ENCODE measurements at places on chromosomes 2 and 18.
A peak's percentile ranks its signal among the peaks of the same experiment; 100 is the strongest.

GRCh38 chr2:54995553-54995952 lies 54.7 kb downstream of the RTN4 start:
- no peak for DNase-seq

- DNase-seq = no peak
Observed at GRCh38 chr18:27954226-27954625, 222.7 kb downstream of the CDH2 start.

DNA sequence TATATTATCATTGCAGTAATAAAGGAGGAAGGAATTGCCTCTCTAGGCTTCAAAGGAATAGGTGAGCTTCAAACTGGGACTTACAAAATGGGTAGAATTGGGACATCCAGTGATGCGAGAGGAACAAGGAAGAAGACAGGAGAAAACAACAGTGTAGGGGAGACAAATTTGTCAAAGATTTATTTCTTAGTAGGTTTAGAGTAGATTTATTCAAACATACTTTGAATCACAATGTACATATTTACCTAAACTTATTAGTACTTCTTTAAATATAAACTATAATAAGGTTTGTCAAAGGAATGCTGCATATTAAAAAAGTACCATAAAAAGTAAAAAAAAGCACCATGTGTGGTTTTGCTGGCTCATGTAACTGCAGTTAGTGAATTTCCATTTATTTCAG lies 161.4 kb upstream of the CDH2 start:
- no peak for DNase-seq

- DNase-seq = no peak
Observed at GRCh38 chr2:206392118-206392517, 51.2 kb upstream of the ADAM23 start.

GRCh38 chr18:58988600-58988999 lies 123.9 kb downstream of the ZNF532 start:
- DNase-seq = no peak

DNA sequence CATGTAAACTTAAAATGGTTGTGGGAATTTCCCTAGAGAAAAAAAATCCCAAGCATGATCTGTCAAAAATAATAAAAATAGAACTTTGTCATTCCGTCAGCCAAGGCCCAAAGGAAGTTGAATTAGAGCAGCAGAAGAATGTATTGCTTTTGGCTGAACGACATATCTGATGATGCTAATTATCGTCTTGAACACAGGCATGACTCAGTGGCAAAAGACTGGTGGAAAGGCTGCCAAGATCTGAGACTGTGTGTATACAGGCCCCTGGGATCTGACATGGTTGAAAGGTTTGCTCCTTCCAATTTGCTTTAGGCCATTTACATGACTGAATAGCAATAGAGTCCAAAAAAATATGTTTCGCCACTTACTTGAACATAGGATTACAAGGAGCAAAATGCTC lies 1057.1 kb upstream of the CRIM1 start:
- DNase-seq = no peak

DNA sequence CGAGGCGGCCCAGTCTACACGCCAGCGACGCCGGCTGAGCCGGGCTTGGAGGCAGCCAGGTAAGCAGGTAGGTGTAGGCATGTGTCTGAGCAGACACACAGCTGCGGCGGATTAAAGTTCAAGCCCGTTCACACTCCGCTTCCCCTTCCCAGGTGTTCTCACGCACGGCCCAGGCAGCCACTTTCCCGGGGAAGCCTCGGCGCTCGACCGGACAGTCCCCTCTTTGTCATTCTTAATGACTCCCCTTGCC lies 367 bp downstream of the TGFA start:
- peak; percentile 36 for DNase-seq

DNA sequence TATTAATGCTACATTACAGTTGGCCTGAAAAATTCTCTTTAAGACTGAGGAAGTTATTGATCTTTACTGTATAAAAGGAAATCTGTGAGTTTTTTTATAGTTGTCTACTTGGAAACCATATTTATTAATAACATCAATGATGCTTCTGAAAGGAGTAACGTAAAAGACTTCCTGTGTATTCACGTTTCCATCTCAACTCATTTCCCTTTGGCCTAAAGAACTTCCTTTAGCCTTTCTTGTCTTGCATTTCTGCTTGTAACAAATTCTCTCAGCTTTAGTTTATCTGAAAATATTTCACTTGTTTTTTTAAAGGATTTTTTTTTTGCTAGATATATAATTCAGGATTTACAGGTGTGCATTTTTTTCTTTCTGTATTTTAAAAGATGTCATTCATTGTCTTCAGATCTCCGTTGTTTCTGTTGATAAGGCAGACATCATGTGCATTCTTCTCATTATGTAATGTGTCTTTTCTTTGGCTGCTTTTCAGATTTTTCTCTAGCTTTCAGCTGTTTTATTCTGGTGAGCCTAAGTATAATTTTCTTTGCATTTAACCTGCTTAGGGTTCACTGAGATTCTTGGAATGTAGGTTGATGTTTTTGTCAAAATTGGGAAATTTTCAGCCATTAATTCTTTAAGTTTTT lies 159.0 kb upstream of the DAPL1 start:
- DNase-seq = no peak

- no peak for DNase-seq
Observed at GRCh38 chr2:43391201-43391877, 164.9 kb upstream of the ZFP36L2 start.

GRCh38 chr2:55973673-55974072 lies 50.1 kb upstream of the EFEMP1 start:
- no peak for DNase-seq

DNA sequence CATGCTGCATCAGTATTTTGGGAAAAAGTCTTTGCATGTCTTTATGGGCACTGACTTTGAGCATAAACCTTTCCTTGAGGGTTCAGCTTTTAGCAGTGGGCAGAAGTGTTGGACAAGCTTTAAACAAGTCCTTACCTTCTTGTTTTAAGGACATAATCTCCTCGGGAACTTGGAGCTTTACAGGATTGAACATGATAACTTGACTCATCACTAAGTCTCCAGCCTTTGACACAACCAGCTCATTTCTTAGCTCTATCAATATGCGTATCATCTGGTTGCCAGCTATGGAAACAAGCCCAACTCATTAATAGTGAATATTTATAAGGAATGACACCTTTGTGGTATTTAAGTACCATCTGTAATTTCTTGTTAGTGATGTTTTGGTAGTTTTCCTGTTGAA lies 21.0 kb upstream of the RAB27B start:
- no peak for DNase-seq

GRCh38 chr2:192123847-192124246 lies 70.9 kb downstream of the TMEFF2 start:
- no peak for DNase-seq

GRCh38 chr2:112880091-112880531 lies 30.9 kb upstream of the IL37 start:
- DNase-seq = no peak

- DNase-seq = no peak
Observed at GRCh38 chr18:39806525-39806924, 2148.5 kb upstream of the PIK3C3 start.

DNA sequence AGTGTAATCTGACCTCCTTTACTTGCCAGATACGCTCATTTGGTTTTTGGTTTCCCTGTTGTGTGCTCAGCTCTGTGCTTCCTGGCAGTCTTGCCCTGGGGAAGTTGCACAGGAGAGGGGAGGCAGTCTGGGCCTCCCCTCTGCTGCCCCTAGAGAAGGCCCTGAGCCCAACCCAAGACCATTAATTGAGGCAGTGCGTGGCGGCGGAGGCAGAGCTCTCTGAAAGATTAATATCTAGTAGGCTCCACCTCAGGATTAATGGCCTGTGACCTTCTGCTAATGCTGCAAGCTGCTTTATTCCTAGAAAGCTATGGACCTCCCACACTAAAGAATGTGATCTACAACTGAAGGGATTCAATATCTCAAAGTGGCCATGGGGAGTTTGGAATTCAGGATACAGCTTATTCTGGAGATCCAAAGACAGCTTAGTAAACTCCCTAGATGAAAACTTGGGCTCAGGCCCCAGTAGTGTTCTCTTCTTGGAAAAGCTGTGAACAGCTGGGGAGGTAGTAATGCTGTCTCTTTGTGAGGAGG lies 41.4 kb upstream of the MAPRE2 start:
- DNase-seq = no peak

DNA sequence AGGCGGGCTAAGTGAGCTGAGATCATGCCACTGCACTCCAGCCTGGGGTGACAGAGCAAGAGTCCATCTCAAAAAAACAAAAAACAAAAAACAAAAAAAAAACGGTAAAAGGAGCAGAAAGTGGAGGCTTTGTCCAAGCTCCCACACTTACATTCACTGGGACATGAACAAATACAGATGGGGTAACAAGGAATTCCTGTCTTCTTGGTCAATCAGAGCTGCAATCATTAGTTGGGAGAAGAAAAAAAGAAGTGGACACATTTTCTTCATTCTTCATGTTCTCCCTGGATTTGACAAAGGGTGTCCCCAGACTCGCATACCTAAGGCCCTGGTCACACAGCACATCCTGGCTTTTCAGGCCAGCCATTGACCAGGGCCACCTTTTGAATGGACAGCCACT lies 124.6 kb downstream of the SOCS6 start:
- DNase-seq = no peak

DNA sequence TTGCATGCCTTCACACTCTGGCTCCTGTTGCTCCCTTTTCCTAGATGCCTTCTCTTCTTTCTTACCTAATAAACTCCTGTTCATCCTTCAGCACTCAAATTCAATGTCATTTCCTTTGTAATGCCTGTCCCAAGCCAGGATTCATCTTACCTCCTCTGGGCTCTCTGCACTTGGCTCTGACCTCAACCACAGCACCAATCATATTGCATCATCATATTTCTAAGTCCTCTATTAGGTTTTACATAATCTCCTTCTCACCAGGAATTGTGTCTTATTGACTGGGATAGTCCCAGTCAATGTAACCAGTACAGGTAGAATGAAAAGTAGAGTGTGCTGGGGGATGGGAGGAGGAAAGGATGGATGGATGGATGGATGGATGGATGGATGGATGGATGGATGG lies 187.1 kb downstream of the NRP2 start:
- DNase-seq = no peak

- DNase-seq = no peak
Observed at GRCh38 chr2:20702563-20702962, 35.6 kb downstream of the GDF7 start.

GRCh38 chr2:25372405-25373268 lies 30.9 kb upstream of the DNMT3A start:
- DNase-seq = no peak

GRCh38 chr18:60984510-60984909 lies 348.7 kb upstream of the CDH20 start:
- DNase-seq = no peak

- no peak for DNase-seq
Observed at GRCh38 chr2:74676331-74676730, 22.3 kb downstream of the SEMA4F start.

DNA sequence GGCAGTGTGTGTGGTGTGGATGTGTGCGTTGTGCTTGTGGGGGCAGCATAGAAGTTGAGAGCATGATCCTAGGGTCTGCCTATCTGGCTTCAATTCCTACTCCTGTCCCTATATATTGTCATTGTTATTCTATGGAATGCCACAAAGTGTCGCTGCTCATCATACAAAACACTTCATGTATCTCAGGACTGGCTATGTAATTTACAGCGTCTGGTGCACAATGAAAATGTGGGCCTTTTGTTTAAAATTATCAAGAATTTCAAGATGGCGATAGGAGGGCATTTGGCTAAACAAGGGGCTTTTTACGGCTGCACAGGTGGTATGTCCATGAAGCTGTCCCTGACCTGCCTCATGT lies 3.4 kb downstream of the SERPINB2 start:
- no peak for DNase-seq

- no peak for DNase-seq
Observed at GRCh38 chr2:206799083-206799482, 33.7 kb downstream of the FASTKD2 start.

GRCh38 chr2:121333231-121333630 lies 48.2 kb upstream of the TFCP2L1 start:
- no peak for DNase-seq

- DNase-seq = no peak
Observed at GRCh38 chr2:58604096-58604495, 363.0 kb upstream of the FANCL start.

GRCh38 chr2:145108959-145109710 lies 589.2 kb upstream of the ZEB2 start:
- DNase-seq = no peak

DNA sequence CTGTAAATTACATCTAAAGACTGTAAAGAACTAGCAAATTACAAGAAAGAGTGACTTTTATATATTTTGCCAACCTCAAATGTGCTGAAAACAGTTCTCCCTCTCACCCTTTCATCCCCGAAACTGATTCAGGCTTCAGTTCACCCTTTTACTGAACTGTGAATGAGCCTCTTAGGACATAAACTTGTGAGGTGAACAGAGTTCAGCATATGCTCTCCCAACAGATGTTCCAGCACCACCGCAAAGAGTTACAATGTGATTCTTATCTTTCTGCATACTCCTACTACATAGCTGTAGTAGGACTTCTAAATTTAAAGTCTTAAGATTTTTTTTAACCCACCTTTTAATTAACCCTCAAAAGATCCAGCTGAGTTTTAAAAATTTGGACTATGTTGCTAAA lies 1.2 kb upstream of the ZCCHC2 start:
- no peak for DNase-seq

DNA sequence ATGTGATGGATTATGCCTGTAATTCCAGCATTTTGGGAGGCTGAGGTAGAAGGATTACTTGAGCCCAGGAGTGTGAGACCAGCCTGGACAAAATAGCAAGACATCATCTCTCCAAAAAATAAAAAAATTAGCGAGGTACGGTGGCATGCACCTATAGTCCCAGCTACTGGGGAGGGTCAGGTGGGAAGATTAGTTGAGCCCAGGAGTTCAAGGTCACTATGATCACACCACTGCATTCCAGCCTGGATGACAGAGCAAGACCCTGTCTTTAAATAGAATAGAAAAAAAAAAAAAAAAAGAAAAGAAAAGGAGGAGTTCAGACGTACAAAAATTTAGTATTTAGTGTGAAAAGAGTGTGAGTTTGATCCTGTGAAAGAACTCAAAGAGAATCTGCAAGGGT lies 154.9 kb downstream of the NR4A2 start:
- no peak for DNase-seq
